Ovary (tissue), 10 donors: ENCODE measurements at places on chromosomes 3 and 15. TPM values are rescaled to one million over a fixed set of nuclear protein-coding genes. Genes with fewer than 3 reads are reported as not detected.

- no peak for DNase-seq
These were observed 312.1 kb downstream of the SLC9A9 start for GRCh38 chr3:143535994-143536784.

DNA sequence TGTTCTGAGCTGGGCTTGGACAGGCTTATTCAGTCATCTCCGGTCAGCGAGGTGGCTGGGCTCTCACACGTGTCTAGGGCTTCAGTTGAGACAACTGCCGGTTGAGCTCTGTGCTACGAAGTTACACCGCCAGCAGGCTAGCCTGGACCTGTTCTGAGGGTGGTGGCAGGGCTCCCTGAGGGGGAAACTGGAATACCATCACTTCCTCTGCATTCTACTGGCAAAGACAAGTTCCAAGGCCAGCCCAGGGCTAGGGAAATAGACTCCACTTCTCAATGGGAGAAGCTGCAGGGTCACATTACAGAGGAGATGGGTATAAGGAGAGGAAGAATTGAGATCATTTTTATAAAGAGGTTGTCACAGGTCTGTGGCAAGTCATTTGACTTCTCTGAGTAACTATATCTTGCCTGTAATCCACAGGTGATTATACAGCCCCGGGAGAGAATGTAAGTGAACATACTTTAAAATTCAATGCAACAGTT, 106.8 kb upstream of the IL12A start:
- no peak for DNase-seq

The CADPS gene
- polyA plus RNA-seq, result 1.1 TPM

- no peak for DNase-seq
These were observed 94.2 kb upstream of the ACP3 start for GRCh38 chr3:132222868-132223538.

DNA sequence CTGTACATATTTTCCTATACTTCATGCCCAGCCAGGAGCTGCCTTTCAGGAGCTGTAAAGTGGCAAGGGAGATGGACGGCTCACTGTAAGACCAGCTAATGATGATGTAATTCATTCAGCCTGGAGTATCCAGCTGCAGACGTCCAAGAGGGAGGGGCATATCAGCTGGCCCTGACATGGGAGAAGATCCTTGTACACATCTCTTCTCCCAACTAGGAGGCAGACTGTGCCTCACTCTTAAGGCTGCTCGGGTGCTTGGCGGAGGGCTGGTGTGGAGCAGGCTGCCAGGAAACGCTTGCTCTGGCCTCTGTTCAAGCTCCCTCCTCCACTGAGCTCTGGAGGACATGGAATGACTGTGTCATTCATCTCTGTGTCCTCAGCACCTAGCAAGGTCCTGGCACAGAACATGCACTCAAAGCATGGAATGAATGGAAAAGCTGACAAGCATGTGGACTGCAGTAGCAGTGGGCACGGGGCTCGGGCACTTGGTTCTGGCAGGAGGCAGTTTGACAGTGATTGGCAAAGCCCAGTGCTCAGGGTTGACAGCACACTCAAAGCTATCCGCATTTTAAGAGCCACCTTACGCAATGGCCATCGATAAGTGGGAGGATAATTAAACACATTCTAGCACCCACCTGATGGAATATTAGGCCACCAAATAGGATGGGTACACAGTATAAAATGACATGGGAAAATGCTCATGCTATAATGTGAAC, 72.4 kb downstream of the TBC1D2B start:
- peak; percentile 85 for DNase-seq

GRCh38 chr3:106036696-106037095, 167.9 kb upstream of the CBLB start:
- no peak for DNase-seq

The CYP1A2 gene
- not detected for polyA plus RNA-seq

DNA sequence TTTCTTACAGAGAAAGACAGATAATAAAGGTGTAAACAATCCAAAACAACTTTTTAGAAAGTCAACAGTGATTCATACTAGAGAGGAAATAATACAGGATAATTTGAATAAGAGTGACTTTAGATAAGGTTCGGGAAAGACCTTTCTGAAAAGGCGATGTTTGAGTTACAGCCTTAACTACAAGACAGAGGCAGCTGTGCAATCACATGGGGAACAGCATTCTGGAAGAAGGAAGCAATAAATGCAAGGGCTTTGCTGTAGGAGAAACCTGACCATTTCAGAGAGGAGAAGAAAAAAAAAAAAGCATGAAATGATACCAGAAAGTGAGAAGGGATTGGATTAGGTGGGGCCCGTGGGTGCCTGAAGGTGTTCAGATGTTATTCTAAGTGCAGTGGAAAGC, 200.6 kb upstream of the ATP11B start:
- no peak for DNase-seq
